Uterus (tissue), 4 donors: ENCODE measurements at places on chromosomes 3 and 15.

DNA sequence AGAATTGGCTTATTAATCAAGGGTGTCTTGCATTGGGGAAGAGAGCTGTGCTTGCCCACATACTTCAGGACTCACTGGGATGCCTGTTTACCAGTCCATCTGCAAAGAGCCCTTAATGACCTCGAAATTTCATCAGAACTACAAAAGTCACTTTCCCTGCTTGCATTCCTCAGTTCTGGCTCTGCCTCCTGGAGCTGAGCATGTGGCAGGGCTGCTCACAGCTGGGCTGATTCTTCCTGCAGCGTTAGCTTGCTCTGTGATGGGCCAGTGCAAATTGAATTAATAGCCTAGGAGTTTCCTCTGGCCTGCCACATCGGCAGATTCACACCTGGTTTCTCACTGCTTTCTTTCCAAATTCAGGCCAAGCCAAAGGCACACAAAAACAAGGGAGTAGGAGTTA is 108.9 kb downstream of the DUT start:
- peak; percentile 31 for DNase-seq

DNA sequence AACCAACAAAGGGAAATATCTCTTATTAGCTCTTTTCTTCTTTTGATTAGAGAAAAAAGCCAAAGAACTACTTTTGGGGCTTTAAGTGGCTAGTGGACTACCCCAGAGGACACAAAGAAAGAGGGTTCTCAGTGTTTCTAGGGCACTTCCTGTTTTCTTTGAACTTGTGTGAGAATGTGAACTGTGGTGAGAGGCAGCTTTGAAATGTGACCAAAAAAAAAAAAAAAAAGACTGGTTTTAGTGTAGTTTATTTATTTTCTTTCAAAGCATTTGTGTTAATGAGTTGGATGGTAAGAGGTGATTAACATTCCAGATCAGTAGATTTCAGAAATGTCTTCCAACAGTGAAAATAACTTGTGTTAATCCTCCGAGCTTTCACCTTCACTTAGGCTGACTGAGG is 32.4 kb downstream of the SELENOT start:
- DNase-seq = no peak

DNA sequence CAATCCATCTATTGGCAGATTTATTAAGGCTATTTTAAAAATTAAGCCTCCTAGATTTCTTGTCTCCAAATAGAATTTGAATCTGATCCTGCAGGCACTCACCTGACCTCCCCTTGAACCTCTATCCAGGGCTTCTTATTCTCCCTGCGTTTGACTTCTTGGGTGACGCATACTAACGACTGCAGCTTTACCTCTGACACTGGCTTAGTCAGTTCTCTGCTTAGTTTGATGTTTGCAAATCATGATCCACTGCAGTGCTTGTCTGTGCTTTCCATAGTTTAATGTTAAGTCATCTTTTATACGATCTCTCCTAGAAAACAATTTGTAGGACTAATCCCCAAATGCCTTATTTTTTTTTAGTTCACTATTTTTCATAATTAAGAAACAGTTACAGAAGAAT is 233.1 kb downstream of the ROBO1 start:
- DNase-seq = no peak

GRCh38 chr3:196740481-196741248 is 1.0 kb downstream of the PAK2 start:
- peak; percentile 24 for DNase-seq

DNA sequence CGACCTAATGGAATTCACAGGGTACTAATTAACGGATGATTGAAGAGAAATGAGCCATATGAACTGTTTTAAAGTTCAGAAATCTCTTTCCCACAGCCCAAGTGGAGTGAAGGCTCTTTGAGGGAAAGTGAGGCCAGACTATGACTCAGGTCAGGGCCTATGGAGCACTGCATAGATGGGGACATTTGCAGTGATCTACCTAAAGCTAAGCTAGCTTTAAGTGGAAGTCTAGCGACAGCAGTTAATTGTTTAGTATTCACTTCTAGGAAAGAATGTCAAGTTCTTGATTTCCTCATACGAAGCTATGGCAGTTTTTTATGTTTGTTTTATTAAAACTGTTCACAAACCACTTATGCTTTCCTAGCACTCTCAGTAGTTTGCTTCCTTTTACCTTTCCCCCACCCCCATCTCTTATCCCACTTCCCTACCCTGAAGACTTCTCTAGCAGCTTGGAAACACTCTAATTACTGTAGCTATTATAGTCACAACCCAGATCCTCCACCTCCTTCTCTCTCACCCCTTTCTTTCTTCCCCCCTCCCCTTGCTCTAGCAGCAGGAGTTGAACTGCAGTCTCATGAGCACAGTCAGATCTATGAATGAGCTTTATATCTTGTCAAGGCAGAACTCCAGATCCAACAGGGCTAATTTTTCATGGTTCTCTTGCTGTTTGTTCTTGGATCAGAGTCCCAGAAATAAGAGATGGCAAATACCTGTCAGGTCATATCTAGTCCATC is 6.2 kb downstream of the ZNF609 start:
- DNase-seq = no peak

DNA sequence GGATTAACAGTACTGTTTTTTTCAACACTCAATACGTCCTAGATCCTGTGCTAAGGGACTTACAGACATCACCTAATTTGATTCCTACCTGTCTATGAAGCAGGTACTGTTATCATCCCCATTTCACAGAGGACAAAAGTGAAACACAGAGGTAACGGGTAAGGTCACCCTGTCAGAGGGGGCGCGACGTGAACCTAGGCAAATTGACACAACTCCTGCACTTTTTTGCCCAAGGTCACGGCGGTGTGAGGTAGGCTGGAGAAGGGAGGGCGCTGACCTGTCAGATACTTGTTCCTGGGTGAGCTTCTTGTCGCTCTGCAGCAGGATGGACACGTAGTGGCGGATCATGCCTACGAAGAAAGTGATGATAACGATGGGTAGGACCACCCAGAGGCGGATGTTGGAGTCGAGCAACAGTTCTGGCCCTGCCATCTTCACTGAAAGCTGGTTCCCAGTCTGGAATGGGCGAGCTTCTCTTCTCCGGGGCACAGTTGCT is 363 bp downstream of the EMC3 start:
- no peak for DNase-seq

- no peak for DNase-seq
Observed at GRCh38 chr3:1227111-1227510, 134.3 kb downstream of the CNTN6 start.

GRCh38 chr3:58116985-58117384 is 93.8 kb downstream of the DNASE1L3 start:
- DNase-seq = no peak

DNA sequence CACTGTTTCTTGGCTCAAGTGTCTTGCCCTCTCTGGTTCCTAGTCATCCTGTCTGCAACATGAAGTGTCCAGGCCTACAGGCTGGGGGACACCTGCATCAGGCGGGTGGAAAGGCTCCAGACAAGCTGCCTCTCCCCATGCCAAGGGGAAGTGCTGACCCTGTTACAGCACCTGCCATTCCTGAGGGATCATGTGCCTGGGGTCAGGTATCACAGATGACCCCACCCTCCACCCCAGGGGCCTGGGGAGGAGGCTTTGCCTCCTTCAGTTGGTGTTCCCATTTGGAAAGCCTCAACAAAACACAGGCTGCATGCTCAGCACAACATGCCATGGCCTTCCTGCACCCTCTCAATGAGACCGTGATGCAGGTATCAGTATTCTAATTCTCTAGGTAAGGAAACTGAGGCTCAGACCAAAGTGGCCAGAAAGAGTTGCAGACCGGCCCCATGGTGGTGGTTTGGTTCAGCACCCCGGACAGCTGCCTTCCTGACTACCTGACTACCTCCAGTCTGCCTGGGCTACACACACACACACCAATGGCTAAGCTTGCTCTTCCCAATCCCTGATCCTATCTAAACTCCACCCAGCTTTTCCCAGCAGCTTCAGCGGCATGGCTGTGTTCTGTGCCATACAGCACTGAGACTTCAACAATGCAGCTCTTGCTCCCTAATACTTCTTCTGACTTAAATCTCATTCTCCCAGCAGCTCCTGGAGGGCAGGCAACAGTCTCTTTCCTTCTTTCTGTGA is 69.7 kb upstream of the LINGO1 start:
- DNase-seq = no peak

DNA sequence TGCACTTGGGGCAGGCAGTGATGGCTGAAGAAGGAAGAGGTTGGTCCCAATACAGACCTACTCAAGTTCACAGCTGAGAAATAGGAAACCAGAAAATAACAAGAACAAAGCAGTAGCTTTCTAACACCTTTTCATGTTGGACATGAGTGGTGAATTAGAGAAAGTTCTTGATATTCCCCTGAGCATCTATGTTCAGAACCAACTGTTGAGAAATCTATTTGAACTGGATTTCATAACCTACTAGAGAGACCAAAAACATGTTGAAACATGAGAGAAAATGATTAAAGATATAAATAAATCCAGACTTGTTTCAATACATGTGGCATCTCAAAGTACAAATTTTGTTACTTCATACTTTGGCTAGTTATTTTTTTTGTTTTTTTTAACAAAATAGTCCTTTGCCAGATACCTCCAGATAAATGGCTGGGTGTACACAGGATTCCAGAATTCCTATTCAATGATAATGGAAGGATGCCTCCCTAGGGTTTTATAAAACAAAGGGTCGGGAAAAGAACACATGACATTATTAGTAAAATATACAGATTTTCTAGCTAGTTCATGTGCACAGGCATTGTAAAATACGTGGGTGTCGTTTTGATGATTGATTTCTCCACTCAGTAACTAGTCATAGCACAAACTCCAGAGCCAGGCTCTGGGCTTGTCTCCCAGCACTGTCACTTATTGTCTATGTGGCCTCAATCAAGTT is 34.4 kb upstream of the TNFSF10 start:
- DNase-seq = no peak

- DNase-seq = no peak
Observed at GRCh38 chr15:81280696-81281455, 43.1 kb downstream of the STARD5 start.

- DNase-seq = no peak
Observed at GRCh38 chr15:59354417-59355031, 18.1 kb downstream of the MYO1E start.

GRCh38 chr3:52227117-52227516 is 1.7 kb upstream of the TLR9 start:
- DNase-seq = no peak

GRCh38 chr3:141686466-141687291 is 51.4 kb upstream of the RNF7 start:
- DNase-seq = peak; percentile 62

GRCh38 chr15:59174835-59175831 is 31.5 kb upstream of the LDHAL6B start:
- DNase-seq = peak; percentile 43

GRCh38 chr15:68414591-68414990 is 17.4 kb downstream of the ITGA11 start:
- DNase-seq = peak; percentile 14

- peak; percentile 83 for DNase-seq
Observed at GRCh38 chr15:71237456-71238188, 122.4 kb downstream of the THSD4 start.

- DNase-seq = no peak
Observed at GRCh38 chr15:82551646-82552247, 11.5 kb upstream of the RPS17 start.

DNA sequence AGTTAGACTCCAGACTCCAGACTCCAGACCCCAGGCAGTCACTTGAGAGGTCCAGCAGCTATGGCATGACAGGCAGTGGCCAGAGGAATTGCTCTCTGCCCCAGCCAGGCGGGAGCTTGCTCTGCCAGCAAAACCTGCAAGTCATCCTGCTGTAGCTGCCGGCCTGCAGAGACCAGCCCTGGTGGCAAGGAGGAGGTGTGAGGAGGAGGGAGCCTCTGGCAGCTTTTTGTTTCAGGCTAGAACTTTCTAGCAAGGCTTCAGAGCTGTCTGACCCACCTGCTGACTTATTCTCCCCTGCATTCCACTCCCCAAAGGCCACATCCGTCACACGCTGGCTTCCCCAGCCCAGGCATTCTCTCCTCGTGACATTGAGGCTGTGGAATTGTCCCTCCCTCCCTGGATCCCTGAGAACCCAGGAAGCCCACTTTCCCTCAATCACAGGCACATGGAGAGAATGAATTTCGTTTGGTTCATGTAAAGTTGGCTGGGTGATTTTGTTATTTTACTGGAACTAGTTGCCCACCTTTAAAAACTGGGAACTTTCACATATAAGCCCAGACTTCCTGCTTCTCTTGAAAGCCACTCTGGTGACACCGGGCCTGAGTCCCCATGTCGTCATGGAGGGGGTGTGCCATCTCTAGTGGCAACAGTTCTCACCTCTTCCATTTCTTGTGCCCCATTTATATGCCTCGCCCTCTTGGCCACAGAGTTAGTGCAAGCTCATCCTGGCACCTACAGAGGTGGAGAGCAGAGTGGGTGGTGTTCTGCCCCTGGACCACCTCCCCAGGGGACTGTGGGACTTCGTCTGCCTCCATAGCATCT is 82.7 kb downstream of the ABHD5 start:
- DNase-seq = no peak

GRCh38 chr15:75095594-75095993 is 72.2 kb downstream of the PPCDC start:
- no peak for DNase-seq

- no peak for DNase-seq
Observed at GRCh38 chr15:69729167-69729748, 276.6 kb downstream of the RPLP1 start.

DNA sequence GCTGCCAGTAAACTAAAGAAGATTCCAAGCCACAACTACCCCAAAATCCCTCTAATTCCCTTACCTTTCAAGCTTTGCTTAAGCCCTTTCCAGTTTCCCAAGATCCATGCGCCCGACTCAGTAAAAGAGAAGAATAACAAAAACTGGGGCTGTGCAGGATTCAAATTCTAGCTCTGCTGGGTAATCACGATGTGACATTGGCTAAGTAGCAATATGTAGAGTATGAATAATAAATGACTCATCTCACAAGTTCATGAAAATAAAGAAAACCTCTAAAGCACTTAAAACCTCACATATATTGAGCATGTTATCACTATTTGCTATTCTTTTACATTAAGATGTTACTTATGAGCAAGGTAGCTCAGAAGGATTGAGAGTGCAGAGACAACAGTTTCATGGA is 522.2 kb upstream of the ZNF717 start:
- DNase-seq = no peak

DNA sequence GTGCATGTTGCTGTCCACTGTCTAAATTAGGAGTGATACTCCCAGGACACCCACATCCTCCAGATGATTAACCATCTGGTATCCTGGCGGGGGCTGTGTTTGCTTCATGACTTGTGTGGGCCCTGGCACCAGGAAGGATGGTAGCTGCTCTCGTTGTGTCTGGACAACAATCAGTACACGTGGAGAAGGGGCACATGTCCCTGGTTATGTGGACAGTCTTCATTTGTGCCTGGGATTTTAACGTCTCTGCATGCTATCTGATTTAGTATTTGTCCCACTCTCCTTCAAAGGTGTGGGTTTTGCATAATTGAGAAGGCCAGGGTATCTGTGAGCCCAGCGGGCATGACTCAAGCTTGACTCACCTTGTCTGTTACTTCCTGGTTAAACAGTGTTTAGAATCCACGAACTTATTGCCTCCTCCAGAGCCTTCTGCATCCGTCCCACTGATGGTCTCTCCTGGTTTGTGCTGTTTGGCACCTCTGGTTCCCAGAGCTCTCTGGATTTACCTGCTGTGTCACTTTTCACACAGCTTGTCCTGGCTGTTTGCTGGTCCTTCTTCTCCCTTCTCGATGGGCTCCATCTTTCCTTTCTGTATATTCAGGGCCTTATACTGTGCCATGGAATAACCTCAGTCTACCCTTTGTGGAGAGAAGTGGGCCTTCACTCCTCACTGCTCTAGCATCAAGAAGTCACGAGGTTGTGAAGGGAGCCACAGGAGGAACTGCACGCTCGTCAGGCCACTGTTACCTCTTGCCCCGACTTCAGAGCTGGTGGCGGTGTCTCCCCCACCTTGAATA is 32.5 kb downstream of the ARNT2 start:
- no peak for DNase-seq
